AML-193 (cell line): ENCODE measurements at places on chromosomes 5 and 9.

DNA sequence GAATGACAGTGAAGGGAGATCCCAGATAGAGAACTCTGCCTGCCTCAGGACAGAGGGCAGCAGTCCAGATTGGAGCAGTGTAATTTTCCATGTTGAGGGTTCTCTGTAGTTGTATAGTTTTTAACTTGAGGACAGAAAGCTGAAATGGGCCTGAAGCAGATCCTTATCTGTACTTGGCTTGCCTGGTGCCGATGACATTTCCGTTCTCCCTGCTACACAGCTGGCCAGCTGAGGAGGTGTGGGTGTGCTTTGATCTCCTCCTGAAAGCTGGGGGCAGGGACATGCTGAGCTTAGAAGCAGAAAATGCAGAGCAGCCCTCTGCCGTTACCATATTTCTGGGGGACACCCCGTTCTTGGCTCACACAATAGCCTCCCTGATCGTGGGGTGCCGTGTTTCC lies 10.5 kb downstream of the GLRX start:
- DNase-seq = no peak

DNA sequence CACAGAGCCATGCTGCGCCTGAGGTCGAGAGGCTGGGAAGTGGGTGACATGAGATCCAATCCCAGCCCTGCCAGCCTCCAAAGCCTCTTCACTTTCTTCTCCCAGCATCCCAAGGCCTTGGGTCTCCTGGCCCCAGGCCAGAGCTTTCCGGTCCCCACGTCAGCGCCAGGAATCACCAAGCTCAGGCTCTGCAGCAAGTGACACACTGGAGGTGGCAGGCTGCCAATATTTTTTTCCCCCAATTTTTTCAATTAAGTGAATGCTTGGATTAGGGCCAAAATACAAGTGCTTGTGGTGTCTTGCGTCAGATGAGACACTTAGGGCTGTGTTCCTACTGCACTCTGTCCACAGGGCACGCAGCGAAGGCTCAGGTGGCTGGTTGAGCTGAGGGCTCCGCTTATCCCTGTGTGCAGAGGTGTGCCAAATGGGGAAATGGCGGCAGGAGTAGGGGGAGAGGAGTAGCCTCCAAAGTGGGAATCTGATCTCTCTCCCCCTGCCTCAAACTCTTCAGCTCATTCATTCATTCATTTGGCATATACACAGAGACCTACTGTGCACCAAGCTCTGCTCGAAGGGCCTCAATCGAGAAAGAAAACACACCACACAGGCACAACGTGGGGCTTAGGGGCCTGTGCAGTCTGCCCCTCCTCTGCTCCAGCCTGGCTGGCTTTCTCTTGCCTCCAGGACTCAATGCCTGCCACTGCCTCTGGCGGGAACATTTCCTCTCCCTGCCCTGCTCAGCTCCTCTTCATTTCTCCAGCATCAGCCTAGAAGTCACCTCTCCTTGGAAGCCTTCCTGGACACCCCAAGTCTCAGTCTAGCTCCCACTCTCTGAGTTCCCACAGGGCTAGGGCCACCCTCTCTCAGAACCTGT lies 16.6 kb downstream of the SH3PXD2B start:
- peak; percentile 22 for DNase-seq

DNA sequence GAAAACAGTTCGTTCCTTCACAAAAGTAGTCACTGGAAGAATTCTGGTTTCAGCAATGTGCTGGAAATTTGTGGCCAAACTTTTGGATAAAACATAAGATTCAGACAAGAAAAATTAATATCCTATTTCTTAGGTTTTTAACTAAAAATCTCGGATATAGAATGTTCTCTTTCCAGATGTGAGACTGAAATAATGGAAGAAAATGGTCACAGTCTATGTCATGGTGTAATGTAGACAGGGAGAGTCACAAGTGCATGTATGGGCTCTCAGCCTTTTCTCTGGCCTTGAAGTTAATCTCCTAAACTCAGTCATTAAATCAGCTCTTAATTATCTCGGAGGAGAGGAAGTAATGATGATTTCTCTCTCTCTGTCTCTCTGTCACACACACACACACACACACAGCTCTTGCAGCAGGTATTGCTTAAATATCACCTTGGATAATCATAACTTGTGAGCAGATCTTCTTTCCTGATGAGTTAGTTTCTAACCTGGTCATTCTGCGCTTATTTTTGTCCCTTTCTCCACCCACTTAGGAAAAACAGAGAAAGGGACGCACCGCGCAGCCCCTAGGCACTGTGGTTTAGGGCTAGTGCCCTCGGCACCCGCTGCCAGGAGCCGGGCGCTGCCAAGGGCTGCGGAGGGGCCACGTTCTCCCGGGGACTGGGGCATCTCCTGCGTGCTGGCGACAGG lies 672 bp upstream of the ITGA2 start:
- DNase-seq = no peak

DNA sequence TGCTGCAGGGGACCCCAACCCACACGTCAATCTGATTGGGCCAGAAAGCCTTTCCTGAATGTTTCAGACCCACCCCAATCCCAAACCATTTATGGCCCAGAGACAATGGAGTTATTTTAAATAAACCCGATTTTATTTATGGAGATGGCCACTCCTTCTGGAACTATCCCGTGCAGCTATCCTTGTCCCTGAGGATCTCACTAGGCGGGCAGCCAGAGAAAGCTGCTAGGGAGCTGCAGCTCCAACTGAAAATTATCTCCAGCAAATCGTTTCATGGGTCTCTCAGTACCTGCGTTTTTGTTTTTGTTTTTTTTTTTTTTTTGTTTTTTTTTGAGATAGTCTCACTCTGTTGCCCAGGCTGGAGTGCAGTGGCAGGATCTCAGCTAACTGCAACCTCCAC lies 23.0 kb downstream of the C1QTNF2 start:
- no peak for DNase-seq

- no peak for DNase-seq
These were observed 207.8 kb downstream of the DRD1 start for GRCh38 chr5:175236176-175236575.

- no peak for DNase-seq
These were observed 344.1 kb downstream of the BNC2 start for GRCh38 chr9:16526380-16526779.

GRCh38 chr5:109876030-109876725 lies 186.5 kb downstream of the MAN2A1 start:
- no peak for DNase-seq

DNA sequence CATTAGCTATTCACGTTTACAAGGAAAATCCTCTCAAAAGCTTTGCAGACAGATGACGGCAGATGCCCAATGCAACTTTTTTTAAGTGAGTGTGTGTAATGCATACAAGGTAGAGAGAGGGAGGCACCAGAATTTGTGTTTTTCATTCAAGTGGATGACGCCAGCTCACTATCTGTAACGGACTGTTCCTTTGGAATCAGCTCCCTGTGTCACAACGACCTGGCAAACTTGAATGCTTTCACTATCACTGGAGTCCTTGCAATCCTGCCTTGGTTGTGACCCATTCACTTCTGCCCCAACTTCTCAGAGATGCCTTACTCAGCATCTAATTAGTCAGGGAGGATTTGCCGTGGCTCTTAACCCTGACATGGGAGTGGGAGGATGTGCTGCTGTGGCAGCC lies 148.5 kb downstream of the BNC2 start:
- DNase-seq = no peak

GRCh38 chr5:160675988-160676387 lies 176.0 kb downstream of the ATP10B start:
- no peak for DNase-seq

DNA sequence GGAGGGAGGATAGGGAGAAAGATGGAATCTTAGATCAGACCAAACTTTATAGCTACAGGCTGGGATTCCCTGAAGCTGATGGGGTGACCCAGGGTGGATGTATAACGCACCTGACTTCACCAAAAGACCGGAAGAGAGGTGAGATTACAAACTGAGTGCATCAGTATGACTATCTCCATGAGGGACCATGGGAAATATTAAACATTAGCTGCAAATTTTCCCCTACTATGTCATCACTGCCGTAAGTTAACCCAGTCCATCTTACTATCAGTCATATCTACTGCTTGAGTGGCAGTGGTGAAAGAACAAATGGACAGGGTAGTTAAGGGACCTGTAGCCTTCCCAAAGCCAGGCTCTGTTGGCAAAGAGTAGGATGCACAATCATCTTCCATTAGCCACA lies 368.3 kb downstream of the EFNA5 start:
- DNase-seq = no peak
